Mesenchymal stem cell (in vitro differentiated cells and primary cell): ENCODE measurements at places on chromosomes 7 and 10.
A peak's percentile ranks its signal among the peaks of the same experiment; 100 is the strongest.

DNA sequence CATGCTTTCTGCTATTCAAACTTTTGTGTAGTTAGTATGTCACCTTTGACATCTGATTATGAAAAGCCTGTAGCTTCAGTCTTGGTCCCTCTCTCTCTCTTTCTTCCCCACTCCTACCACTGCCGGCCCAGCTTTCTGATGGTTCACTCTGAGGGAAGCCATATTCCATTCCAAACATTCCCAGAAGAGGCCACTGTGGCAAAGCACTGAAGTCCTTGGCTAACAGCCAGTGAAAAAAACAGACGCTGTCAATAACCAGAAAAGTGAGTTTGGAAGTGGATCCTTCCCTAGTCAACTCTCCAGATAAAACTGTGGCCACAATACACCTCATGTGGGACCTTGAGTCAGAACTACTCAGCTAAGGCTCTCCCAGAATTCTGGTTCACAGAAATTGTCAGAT, 950.7 kb upstream of the PHF14 start:
- DNase-seq: peak; percentile 49

DNA sequence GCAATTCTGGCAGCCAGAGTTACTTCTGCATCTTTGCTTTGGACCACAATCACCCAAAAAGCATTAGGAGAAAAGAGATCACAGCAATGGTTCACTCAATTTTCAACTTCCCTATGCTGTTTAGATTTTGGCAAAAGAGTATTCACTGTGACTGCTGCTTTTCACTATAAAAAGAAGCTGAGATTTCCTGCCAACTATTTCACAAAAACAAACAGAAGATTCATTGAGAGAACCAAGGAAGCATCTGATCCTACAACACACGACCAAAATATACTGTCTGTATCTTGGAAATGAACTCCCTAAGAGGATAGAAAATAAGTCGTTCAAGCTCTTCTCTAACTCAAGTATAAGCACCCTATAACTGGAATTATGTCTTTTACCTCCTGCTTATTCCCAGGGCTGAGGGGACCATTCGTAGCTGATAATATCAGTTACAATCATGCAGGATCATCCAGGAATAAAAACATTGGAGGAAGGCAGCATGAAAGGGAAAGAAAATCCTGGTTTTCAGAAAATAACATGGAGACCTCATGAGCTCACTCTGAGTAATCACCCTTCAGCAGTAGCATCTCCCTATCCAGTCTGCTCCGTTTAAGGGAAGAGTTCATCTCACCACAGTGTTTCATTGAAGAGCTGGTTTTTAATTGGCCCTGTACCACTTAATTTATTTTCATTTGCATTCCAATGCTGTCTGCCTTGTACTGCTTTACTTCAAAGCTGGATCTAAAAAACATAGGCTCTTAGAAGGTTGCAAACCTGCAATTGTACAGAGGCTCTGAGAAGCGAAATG, 256.2 kb downstream of the PAXIP1 start:
- no peak for DNase-seq

GRCh38 chr7:137692399-137692798, 154.4 kb downstream of the DGKI start:
- DNase-seq: no peak

DNA sequence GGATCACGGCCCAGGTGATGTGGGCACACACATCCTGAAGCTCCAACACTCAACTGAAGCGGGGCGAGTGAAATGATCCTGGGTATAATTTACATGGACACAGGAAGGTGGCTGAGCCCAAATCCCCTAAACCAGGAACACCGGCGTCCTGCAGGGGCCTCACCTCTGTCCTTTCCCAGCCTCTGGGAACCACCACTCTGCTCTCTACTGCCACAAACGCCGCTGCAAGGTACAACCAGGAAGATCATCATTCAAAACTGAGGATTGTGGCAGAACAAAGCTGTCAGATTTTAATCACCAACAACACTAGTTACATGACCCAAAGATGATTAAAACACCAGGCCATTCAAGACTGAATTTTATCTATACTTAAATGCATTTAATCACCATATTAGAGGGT, 104.0 kb downstream of the DIP2C start:
- DNase-seq: no peak

GRCh38 chr7:50648570-50649169, 83.5 kb upstream of the DDC start:
- no peak for DNase-seq

DNA sequence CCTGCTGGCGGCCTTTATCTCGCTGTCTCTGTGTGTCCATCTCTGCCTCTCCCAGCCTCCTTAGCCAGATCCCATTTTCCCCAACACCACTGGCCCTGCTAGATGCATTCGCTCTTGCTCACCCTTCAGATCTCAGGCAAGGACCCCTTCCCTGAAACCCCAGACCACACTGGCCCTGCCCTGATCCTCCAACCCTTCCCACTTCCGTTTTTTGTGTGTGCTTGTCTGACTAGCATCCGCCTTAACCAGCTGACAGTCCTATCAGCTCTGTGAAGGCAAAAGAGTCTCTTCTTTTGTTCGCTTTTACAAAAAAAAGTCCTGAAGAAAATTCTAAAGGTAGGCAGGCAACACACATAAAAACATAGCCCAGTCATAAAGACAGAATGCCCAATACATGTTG, 28.7 kb downstream of the CHST15 start:
- DNase-seq: no peak

DNA sequence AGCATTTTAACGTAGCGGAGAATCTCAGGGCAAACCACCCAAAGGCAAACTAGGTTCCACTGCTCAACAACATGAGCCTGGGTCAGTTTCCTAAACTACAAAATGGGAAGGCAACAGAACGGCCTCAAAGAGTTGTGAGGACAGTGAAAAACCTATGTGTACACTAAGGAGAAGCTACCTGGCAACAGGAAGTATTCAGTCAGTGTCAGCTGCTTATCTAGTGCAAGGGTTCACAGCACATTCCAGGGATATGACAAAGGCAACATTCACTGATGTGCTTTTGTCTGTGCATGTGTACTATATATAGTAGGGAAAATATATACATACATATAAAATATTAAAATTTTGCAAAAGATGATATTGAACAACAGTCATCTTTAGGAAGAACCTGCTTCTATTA, 17.2 kb downstream of the NUDCD3 start:
- peak; percentile 26 for DNase-seq

DNA sequence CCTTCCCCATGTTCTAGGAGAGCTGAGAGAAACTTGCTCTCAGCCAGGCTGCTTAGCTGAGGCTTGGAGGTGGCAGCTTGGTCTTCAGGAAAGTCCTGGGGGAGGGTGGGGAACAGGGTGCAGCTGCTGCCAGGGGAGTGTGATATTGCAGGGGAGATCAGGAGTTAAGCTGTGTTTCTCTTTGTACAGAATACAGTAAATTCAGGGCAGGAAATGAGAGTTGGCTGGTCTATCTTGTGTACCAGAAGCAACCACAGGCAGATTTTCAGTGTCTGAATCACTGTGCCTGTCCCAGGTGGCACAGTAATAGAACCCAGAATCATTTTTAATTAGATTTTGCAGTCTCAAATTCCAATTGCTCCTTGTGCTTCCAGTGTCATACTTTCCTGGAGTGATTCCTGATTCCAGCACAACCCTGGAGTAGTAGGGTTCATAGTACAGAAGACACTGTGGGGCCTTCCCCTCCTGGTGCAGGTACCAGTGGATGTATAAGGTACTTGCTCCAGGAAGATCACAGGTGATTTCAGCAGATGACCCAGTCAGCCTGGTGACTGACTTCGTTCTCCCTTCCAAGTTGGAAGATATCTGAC, 94.0 kb upstream of the TARP start:
- DNase-seq: no peak

DNA sequence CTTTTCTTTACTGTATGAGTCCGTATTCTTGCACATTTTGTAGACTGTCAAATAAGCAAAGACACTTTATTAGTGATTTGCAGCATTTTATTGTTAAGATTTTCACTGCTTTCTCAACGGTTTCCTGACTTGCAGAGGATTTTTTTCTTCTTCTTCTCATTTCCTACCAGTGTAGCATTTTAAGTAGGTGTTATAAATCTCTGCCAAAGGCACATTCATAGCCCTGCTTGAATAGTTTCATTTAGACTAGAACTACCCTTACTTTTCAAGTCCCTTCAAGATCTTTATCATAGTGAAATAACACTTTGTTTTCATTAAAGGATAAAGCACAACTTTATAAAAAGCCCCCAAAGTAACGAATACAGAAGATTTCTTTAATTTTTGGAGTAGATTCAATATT, 271.4 kb downstream of the TSPAN12 start:
- DNase-seq: peak; percentile 11

- no peak for DNase-seq
Observed at GRCh38 chr7:138170959-138171703, 94.9 kb downstream of the AKR1D1 start.

GRCh38 chr7:27030393-27031050, 65.3 kb downstream of the HOXA1 start:
- no peak for DNase-seq

DNA sequence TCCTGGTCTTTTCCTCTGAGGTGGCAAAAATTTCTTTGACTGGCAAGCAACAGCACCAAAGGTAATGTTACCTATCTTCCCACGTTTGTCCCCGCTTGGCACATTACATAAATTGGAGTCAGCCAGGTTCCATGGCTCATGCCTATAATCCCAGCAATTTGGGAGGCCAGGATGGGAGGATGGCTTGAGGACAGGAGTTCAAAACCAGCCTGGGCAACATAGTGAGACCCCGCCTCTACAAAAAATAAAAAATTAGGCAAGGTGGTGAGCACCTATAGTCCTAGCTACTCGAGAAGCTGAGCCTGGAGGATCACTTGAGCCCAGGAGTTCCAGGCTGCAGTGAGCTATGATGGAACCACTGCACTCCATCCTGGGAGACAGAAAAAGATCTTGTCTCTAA, 139.5 kb downstream of the IDE start:
- no peak for DNase-seq

- DNase-seq: peak; percentile 12
Observed at GRCh38 chr7:27205325-27206280, 5.7 kb upstream of the HOXA13 start.

DNA sequence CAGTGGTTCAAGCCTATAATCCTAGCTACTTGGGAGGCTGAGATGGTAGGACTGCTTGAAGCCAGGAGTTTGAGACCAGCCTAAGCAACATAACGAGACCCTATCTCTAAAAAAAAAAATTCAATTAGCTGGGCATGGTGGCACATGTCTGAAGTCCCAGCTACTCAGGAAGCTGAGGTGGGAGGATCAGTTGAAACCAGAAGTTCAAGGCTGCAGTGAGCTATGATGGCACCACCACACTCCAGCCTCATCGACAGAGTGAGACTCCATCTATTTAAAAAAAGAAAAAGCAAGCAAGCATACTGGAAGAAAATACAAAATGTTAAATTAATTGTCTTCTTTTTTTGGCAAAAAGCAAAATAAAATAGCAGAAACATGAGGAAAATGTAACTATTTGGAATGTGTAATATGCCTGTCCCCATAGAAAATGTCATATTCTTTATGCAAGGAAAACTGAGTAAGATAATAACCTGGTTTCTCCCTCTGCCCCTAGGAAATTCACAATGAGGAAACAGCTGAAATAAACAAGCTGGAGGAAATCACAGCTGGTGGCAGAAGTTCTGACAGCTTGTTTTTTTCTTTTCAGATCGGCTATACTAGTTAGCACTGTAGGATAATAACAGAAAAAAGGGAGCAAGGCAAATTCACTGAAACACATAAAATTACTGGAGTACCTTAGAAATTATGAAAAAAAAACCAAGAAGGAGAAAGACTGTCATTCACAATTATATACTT, 48.5 kb downstream of the HERPUD2 start:
- DNase-seq: peak; percentile 51

DNA sequence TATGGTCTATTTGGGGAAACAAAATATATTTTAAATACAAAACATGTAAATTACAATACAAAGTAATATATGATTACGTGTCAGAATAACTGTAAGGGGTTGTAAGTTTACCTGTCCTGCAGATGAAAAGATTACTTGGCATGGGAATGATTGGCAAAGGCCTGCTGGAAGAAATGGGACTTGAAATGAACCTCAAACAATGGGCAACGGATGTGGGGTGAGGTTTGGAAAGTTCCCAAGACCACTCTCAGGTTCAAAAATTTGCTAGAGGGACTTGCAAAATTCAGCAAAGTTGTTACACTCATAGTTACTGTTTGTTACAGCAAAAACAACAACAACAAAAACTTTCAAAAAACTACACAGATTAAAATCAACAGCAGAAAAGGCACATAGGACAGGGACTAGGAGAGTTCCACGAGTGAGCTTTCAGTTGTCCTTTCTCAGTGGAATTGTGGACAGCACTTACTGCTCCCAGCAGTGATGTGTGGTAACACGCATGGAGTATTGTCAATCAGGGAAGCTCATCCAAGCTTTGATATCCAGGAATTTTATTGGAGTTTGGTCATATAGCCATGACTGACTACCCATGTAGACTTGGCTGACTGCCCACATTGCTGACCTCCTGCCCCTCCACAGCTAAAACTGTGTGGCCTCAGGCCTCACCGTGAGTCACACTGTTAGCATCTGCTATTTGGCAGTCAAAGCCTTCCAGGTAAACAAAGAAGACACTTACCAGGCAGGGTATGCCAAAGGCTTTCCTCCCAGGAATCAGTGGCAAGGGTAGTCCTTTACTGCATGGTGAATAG, 43.8 kb downstream of the EXOC6 start:
- DNase-seq: peak; percentile 77

DNA sequence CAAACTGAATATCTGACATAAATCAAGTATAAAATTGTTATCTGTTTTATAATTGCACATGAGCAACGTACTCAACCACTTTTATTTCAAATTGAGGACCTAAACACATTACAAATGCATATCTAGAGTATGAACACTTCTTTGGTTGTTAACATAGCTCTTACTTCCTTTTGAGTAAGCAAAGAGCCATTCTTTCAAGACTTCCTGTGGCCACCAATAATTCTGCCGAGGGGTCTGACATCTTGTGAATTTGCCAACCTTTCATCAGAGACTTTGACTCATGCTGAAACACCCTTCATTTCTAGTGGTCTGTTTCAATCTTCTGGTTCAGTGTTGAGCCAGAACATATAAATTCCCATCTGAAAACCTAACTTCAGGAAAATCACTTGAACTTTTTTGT, 59.4 kb downstream of the CDK14 start:
- peak; percentile 80 for DNase-seq

DNA sequence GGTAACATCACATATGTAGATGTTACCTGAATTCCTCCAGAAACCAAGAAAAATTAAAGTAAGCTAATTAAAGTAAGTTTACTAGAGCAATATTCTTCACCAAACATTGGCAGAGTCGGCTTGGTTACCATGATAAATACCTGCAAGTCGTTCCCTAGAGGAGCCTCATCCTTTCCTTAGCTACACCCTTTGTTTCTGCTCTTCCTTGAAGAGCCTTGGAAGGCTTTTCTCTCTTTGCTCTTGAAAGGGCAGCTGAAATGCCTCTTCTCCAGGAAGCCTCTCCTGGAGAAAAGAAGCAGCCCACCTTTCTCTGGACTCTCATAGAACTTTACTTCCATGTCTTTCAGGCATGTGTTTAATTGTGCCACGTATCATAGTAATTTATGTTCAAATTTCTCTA, 34.9 kb upstream of the CALD1 start:
- DNase-seq: no peak
